ENCODE measurements at places on chromosomes 6 and 20.

- no peak overlapping the region for H3K4me3 ChIP-seq
- no peak for DNase-seq
- H3K4me1 ChIP-seq: no peaks in the 10 kb centered on the region
- H3K36me3 ChIP-seq: no peaks in the 10 kb centered on the region
- H3K27me3 ChIP-seq: no peaks in the 10 kb centered on the region
These were observed 516.2 kb downstream of the BCKDHB start for GRCh38 chr6:80622641-80623040.

GRCh38 chr20:7938058-7938457 is 2.2 kb downstream of the HAO1 start:
- no peaks in the 10 kb centered on the region for H3K36me3 ChIP-seq
- H3K27me3 ChIP-seq: no peaks in the 10 kb centered on the region
- DNase-seq: no peak
- no peak overlapping the region for H3K4me3 ChIP-seq
- H3K27ac ChIP-seq: no peak overlapping the region
- H3K4me1 ChIP-seq: peaks cover 11% of the 10 kb centered on the region

DNA sequence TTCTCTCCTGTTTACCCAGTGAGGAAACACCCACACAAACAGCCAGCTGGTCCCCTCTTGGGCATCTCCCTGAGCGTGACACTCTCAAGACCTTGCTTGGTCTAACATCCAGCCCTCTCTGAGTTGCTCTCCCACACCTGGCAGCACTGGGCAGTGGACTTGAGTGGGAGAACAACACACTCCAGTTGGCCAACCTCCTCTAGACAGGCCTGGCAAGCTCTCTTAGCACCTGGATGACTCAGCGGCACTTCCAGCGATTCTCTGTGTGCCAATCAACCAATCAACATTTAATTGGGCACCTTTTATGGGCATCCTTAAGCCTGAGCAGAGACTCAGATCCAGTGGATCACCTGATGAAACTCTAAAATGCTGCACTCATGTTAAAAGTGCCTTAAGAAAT is 76.6 kb upstream of the QKI start:
- no peak overlapping the region for H3K4me3 ChIP-seq
- H3K27ac ChIP-seq: no peak overlapping the region
- H3K27me3 ChIP-seq: no peaks in the 10 kb centered on the region
- DNase-seq: peak; percentile 60

- no peaks in the 10 kb centered on the region for H3K36me3 ChIP-seq
- DNase-seq: no peak
- H3K4me3 ChIP-seq: no peak overlapping the region
- H3K4me1 ChIP-seq: no peaks in the 10 kb centered on the region
- no peak overlapping the region for H3K27ac ChIP-seq
These were observed 133.6 kb downstream of the LMBRD1 start for GRCh38 chr6:69663215-69663614.

DNA sequence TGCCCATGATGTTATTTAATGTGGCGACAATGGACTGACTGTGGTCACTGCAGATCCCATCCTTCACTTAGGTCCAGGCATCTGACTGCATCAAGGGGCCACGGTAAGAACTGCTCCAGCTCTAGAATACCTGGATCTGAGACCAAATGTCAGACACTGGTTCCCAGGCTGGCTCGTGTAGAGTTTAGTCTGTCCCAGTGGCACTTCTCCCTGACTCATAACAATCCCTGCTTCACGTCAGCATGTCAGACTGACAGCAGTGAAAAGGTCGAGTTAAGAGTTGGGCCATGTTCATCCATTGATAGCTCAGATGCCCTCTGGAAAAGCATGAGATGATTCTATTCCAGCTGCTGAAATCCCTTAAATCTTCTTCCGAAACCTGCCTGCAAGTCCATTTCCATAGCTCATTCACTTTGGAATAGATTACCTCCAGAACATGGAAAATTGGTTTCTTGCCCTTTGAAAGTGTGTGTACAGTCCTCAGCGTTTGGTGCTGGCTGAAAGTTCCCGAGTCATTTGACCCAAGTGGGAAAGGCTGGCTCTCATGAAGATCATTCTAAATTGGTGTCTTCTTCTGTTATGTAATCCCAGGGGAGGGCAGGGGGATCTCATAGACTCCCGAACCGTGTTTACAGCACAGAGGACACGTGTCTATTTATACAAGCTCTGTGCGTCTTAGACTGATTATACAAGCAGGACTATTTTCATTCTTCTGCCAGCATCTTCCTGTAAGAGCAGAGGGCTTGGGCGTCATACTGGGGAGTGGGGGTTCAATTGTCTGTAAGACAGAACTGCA is 160.8 kb downstream of the ZDHHC14 start:
- no peak overlapping the region for H3K27ac ChIP-seq
- H3K4me3 ChIP-seq: no peak overlapping the region
- H3K4me1 ChIP-seq: no peaks in the 10 kb centered on the region
- no peaks in the 10 kb centered on the region for H3K36me3 ChIP-seq
- DNase-seq: no peak
- H3K27me3 ChIP-seq: no peaks in the 10 kb centered on the region

GRCh38 chr6:225121-225721 is 67.1 kb upstream of the DUSP22 start:
- H3K27me3 ChIP-seq: no peaks in the 10 kb centered on the region
- DNase-seq: no peak
- no peaks in the 10 kb centered on the region for H3K4me1 ChIP-seq
- no peak overlapping the region for H3K27ac ChIP-seq

- peaks cover 47% of the 10 kb centered on the region for H3K4me1 ChIP-seq
- H3K27ac ChIP-seq: peak overlapping the region; percentile 97
- no peak for DNase-seq
These were observed 1.7 kb downstream of the ASXL1 start for GRCh38 chr20:32359633-32360332.

GRCh38 chr6:83884523-83884922 is 25.0 kb downstream of the CYB5R4 start:
- H3K36me3 ChIP-seq: no peaks in the 10 kb centered on the region
- no peak for DNase-seq
- no peak overlapping the region for H3K27ac ChIP-seq
- H3K4me1 ChIP-seq: peaks cover 45% of the 10 kb centered on the region
- no peaks in the 10 kb centered on the region for H3K27me3 ChIP-seq

DNA sequence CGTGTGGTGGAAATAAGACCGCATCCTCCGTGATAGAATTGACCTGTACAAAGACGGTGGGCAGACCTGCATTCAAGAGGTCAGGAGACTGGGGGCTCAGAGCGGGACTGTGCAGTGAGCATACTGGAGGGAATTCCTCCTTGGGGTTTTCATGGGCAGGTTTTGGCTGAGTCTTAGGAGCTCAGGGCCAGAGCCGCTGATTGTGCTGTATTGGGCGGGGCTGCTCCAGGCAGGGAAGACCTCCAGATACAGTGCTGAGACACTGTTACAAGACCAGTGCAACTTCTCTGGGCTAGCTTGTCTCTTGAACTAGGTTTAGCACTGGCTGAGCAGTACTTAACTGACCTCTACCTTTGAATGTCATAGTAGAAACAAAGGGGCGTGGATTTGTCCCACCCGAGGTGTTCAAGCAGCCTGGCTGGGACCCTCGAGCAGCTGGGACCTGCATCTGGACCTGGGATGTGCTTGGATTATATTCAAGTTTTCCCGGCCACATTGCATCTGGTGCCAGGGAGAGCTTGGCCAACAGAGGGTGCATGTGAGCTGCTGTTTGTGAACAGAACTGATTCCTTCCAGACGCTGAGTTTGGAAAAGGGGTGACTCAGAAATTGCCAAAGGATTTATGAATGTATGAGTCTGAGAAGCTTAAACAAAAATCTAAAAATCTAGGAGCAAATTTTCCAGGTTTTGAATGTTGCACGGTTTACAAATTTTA is 33.4 kb upstream of the SLC22A1 start:
- H3K27me3 ChIP-seq: no peaks in the 10 kb centered on the region
- no peak overlapping the region for H3K4me3 ChIP-seq
- H3K4me1 ChIP-seq: peaks cover 6% of the 10 kb centered on the region
- H3K27ac ChIP-seq: no peak overlapping the region

DNA sequence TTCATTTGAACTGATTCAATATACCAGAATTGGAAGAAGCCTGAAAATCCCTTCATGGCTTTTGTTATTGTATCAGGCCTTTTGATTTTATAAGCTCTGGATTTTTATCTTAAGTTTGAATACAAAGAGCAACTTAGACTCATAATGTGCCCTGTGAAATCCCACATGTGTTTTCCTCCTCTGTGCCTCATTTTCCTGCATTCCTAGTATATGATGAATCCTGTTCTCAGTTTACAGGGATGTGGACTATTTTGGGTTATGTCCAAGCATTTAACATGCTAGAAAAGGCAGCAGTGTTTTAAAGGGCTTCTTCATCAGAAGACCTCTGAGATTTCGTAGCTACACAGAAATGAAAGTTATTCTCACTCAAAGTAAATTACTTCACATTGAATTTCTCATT is 455.0 kb downstream of the RFPL4B start:
- H3K4me1 ChIP-seq: no peaks in the 10 kb centered on the region
- no peaks in the 10 kb centered on the region for H3K27me3 ChIP-seq
- DNase-seq: no peak
- no peak overlapping the region for H3K27ac ChIP-seq
- H3K36me3 ChIP-seq: no peaks in the 10 kb centered on the region
- H3K4me3 ChIP-seq: no peak overlapping the region

DNA sequence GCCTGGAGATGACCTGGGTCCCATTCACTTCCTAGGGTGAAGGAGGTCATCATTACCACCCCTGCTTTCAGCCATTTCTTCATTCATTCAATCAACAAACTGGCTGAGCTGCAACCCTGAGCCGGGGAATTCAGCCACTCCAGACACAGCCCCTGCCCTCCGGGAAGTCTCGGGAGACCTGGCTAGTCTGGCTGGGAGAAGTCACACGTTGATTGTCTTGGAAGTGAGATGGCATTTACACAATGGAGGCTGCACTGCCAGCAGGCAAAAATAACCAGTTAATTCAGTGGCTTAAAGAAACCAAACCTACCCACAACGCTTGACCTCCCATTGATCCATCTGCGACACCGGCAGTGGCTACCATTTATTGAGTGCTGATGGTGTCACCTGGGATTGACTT is 2.0 kb upstream of the PMEPA1 start:
- H3K4me3 ChIP-seq: no peak overlapping the region
- H3K27me3 ChIP-seq: no peaks in the 10 kb centered on the region
- no peaks in the 10 kb centered on the region for H3K36me3 ChIP-seq
- peak overlapping the region; percentile 97 for H3K27ac ChIP-seq
- no peak for DNase-seq
- H3K4me1 ChIP-seq: peaks cover 68% of the 10 kb centered on the region

DNA sequence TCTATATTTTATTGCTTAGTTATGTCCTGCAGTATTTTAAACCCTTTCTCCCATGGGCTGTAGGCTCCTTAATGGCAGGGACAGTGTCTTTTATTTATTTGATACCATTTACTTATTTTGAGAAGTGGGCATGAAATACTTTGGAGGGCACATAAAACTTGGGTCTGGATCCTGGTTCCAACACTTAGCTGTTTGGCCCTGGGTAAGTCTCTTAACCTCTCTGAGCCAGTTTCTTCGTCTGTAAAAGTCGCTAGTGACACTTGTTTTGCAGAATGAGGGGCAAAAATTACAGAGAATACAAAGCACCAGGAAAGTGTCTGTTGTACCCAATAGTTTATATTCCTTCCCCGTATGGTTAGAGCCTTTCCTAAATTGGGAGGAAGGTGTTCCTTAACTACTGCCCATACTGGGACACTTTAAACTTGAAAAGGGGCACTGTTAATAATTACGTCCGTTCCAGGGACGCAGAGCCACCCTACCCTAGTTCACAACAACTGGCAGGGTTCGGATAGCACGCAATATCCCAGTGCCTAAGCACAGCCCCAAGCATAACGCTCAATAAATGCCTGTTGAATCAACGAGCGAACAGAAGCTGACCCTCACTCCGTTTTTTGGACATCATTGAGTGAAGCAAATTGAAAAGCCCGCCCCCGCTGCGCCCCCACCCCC is 6.0 kb upstream of the ARMC12 start:
- no peaks in the 10 kb centered on the region for H3K27me3 ChIP-seq
- H3K4me3 ChIP-seq: peak overlapping the region; percentile 74
- H3K4me1 ChIP-seq: peaks cover 90% of the 10 kb centered on the region
- no peak for DNase-seq
- H3K36me3 ChIP-seq: no peaks in the 10 kb centered on the region

- H3K4me3 ChIP-seq: no peak overlapping the region
- no peak for DNase-seq
- H3K36me3 ChIP-seq: peaks cover 8% of the 10 kb centered on the region
These were observed 8.9 kb downstream of the GSS start for GRCh38 chr20:34946661-34947060.

- DNase-seq: peak; percentile 66
- no peaks in the 10 kb centered on the region for H3K36me3 ChIP-seq
- H3K27ac ChIP-seq: peak overlapping the region; percentile 84
- H3K27me3 ChIP-seq: no peaks in the 10 kb centered on the region
- no peak overlapping the region for H3K4me3 ChIP-seq
- peaks cover 40% of the 10 kb centered on the region for H3K4me1 ChIP-seq
These were observed 6.3 kb downstream of the ADTRP start for GRCh38 chr6:11772109-11772825.

GRCh38 chr6:167129562-167129961 is 6.7 kb downstream of the CCR6 start:
- no peaks in the 10 kb centered on the region for H3K36me3 ChIP-seq
- no peaks in the 10 kb centered on the region for H3K4me1 ChIP-seq
- no peak overlapping the region for H3K4me3 ChIP-seq
- DNase-seq: no peak

DNA sequence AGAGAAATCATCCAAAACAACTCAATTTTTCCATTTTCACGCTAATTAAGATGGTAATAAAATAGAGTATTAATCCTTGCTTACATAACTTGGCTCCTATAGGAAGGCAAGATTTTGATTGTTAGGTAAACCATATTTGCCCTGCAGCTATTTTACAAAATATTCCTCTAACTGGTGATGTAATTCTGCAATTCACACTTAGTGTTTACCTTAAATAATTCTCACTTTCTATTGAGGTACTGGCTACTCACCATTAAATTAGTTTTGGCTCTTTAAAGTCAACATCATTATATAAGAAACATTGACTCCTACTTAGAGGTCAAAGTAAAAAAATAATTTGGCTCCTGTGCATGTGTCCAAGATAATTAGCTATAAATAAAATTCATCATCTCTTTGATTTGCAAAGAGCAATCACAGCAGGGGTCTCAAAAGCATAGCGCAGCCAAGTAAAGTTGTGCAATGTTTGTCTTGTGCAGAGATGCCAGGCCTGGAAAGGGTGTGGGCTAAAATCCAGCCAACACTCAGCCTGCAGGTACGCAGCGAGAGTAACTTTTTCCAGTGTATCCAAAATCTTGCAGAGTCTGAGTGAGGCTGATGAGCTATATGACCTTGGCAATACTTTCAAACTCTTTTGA is 501.2 kb downstream of the MMUT start:
- no peak overlapping the region for H3K4me3 ChIP-seq
- H3K36me3 ChIP-seq: no peaks in the 10 kb centered on the region
- H3K4me1 ChIP-seq: no peaks in the 10 kb centered on the region

DNA sequence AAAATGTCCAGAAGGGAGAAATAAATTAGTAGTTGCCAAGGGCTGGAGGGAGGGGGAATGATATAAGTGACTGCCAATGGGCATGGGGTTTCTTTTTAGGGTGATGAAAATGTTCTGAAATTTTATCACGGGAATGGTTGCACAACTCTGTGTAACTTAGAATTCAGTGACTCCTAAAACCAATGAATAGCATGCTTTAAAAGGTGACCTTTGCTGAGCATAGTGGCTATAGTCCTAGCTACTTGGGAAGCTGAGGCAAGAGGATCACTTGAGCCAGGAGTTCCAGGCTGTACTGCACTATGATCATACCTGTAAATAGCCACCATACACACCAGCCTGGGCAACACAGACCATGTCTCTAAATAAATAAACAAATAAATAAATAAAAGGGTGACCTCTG is 109.0 kb downstream of the ATG5 start:
- no peak overlapping the region for H3K4me3 ChIP-seq
- H3K4me1 ChIP-seq: no peaks in the 10 kb centered on the region
- no peak overlapping the region for H3K27ac ChIP-seq
- DNase-seq: no peak

GRCh38 chr6:40097590-40097989 is 163.3 kb upstream of the MOCS1 start:
- H3K27me3 ChIP-seq: no peaks in the 10 kb centered on the region
- DNase-seq: no peak
- H3K4me3 ChIP-seq: no peak overlapping the region

Data from tibial artery (tissue), 4 donors.